G401 (cell line): ENCODE measurements at places on chromosomes 11 and 22. TPM values are rescaled to one million over a fixed set of nuclear protein-coding genes. Genes with fewer than 3 reads are reported as not detected.
A peak's percentile ranks its signal among the peaks of the same experiment; 100 is the strongest.

DNA sequence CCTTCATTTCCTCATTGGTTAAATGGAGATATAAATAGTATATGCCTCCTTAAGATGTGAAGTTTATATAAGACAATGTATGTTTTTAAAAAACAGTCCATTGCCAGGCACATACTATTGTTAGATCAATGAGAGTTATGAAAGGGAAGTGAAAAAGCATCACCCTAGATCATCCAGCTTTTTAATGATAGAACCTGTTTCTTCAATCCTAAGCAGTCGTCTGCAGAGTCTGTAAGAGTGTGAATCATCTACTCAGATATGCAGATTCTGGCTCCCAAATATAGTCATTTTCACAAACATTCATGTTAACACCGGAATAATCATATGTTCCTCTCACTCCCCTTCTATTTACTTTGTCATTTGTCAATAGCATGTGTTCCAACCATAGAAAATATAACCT, 65.3 kb upstream of the SLN start:
- DNase-seq, result no peak

GRCh38 chr11:77602381-77603088, 12.8 kb downstream of the AQP11 start:
- no peak for DNase-seq

- DNase-seq, result no peak
These were observed 447.1 kb downstream of the TBC1D22A start for GRCh38 chr22:47209547-47210023.

GRCh38 chr11:17762309-17762974, 27.9 kb downstream of the KCNC1 start:
- DNase-seq, result no peak

DNA sequence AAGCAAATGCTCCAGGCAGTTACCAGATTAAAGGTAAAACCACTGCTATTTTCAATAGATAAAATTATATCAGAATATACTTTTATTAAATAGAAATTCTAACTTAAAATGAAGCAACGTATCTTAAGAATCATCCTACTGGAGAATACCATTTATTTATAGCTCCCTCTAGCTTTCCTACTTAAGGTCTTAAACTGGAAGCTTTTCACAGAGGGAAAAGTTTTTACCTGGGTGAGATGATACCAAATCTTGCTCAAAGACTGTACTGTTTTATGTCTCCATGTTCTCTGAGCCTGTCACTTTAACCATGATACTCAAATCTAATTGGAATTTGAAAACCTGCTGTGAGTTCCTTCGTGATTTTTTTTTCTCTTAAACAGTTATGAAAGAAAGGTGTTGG, 291.8 kb downstream of the AASDHPPT start:
- DNase-seq, result no peak

DNA sequence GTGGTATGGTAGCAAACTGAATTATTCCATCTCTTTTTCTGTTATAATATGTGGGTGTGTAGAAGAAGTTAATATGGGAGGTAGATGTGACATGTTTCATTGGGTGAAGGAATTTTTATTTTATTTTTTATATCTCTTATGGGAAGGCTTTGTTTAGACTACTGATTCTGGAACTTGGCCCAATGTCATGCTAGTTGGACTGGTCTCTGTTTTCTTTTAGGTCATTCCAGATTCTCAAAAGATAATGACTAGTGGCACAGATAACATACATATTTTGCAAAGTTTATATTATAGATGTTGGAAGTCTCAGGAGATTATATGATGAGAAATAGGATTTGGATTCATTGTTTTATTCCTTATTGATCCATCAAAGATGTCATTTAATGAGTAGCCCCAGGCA, 1.3 kb upstream of the OOSP3 start:
- DNase-seq, result no peak

- no peak for DNase-seq
These were observed 52.8 kb upstream of the SLC35C1 start for GRCh38 chr11:45752106-45752505.

- DNase-seq, result no peak
These were observed 25.0 kb downstream of the PPFIBP2 start for GRCh38 chr11:7538466-7539454.

DNA sequence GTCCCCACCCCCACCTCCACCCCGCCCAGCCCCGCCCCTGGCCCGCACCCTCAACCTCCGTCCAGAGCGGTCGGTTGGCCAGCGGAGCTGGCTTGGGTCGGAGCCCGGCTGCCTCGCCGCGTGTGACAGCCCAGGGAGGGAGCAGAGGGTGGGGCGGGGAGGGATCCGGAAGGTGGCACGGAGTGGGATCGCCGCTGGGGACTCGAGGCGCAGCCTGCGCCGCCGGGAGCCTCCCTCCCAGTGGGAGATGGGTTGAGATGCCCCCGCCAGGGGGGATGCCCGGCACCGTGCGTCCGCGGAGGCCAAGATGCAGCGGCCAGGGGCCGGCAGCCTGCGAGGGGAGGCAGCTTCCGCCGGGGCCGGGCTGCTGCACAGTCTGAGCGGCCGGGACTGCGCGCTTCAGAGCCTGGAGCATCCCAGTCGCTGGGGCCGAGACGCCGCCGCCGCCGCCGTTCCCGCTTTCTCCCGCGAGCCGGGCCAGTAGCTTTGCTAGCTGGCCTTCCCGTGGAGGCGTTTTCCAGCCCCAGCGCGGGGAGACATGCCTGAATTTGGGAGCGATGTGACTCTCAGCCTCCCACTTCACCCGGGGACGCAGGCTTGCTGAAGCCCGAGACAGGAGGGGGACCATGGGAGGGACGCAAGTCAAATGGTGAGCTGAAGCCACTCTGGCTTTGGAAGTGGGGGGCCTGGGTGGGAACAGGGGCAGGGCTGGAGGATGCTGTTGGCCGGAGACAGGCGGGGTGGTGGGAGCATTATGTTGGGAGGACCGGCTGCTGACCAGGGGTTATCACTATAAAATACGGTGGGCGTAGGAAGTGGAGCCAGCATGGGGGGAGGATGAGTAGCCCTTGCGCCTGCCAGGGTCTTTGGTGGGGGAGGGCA, 40.2 kb downstream of the DIXDC1 start:
- DNase-seq, result peak; percentile 59

- DNase-seq, result no peak
These were observed 247.7 kb downstream of the DDX10 start for GRCh38 chr11:108912581-108912980.

- no peak for DNase-seq
These were observed 56.3 kb downstream of the DGCR2 start for GRCh38 chr22:19065929-19066328.

DNA sequence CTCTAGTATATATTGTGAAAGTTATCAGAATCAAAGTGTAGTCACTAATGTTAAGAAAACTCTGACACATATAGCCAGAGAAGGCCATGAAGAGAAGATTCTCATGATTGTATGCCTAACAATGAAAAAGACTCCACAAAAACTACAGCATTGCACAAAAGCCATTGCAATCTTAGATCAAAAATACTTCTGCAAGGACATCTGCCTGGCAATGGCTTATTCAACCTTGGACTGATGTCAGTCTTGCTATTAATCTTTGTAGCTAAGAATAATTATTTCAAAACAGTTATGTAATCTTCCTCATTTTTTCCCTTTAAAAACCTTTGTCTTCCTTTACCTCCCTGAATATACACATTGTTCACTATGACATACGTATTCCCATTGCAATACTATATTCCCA, 55.3 kb upstream of the SLC36A4 start:
- no peak for DNase-seq

- DNase-seq, result no peak
These were observed 27.5 kb upstream of the OR10G7 start for GRCh38 chr11:124068601-124069110.

DNA sequence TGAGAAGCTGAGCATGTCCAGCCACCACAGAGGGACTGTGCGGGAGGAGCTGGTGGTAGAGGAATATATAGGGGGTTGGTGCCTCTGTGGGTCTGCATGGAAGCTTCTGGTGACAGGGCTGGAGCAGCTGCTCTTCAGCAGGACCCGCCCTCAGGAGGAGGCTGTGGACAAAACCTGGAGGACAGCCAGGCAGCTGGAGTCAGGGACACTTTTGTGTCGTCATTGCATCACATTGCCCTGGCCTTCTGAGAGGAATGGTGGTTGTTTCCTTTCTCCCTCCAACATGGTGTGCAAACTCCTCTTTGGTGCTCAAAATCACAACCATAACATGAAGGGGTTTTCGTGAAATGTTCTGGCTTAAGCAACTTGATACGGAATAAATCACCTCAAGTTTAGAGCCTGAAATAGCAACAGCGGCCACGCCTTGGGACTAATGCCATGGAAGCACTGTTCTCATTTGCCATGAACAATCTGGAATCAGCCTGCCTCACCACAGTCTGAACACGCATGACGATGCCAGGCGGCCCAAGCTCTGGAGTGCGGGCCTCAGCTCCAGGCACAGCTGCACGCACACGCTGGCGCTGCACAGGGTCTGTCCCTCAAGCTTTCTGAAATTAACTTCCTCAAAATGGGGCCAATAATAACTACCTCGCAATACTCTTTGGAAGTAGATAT, 17.1 kb upstream of the CSRP3 start:
- DNase-seq, result no peak

- DNase-seq, result no peak
These were observed 50.6 kb downstream of the WNT11 start for GRCh38 chr11:76155500-76156227.

DNA sequence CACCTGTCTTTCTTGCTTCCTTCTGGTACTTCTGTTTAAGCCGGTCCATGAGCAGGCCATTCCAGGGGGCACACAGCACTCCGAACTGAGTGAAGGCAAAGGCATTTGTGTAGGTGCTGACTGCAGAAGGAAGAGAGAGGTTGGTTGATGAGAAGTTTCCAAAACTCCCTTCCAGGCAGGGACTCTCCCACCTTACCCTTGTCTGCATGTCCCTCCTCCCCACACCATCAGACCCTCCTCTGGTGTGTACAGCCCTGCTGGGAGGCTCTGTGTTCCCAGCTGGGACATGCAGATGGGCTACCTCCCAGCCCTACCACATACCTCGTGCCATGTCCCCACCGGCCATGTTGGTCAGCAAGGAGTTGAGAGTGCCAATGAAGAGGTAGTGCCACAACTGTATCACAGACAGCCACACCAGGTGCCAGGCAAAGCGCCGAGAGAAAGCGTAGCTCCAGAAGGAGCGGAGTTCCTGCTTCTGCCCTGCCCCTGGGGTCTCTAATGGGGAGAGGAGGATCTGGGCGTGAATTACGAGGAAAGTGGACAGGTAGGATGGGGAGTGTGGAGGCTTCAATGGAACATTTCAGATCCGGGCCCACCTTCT, 12.2 kb downstream of the SLC43A3 start:
- no peak for DNase-seq

DNA sequence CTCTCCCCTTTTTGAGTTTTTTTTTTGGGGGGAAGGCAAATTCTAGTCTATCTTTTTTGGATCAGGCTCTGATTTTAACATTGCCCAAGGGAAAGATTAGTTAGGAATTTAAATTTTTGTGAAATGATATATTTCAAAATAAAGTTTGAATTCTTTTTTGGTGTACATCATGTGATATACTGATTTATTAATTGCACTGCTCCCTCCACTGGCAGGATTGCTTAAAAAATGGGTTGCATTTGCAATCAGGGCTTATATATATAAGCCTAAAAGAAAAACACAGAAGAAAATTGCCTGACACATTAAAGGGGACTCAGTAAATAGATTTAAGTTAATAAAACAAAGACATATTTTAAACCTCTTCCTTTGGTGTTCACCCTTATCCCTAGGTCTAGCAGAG, 1.2 kb downstream of the DYNC2H1 start:
- DNase-seq, result no peak

DNA sequence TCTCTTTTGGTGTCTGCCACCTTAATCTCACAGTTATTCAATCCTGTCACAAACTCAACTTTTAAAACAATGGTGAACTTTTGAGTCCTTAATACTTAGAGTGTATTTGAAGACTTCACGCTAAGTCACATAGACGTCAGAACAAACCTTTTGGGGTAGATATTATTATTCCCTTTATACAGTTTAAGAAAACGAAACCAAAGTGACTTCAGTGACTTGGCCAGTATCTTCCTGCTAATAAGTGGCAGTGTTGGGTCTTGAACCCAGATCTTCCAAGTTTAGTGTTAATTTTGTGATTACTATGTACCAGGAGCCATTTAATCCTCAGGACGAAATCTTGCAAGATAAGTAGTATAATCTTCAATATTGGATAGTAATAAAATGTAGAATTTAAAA, 691 bp downstream of the CEP295 start:
- DNase-seq, result no peak

DNA sequence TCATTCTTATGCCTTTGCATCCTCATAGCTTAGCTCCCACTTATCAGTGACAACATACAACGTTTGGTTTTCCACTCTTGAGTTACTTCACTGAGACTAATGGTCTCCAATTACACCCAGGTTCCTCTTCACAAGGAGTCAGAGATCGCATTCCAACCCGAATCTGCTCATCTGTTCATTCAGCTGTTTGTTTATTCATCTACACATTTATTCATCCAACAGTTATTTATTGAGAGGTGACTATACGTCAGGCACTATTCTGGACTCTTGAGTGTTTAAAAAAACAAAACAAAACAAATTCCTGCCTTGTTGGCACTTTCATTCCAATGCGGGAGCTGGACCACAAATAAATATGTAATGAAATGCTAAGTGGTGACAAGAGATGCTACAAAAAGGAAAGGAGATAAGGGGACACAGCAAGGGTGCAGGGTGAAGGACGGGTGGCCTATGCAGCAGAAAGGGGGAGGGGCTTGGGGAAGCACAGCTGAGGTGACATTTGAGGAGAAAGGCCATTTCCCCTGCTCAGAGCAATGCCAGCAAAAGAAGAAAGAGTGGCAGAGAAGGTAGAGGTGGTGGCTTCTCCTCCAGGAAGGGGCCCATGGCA, 393.8 kb upstream of the SYN3 start:
- no peak for DNase-seq

GRCh38 chr11:122721964-122722266, 66.4 kb downstream of the UBASH3B start:
- DNase-seq, result no peak

GRCh38 chr11:115613986-115614632, 109.9 kb upstream of the CADM1 start:
- DNase-seq, result no peak

Gene ALX4
- 34.2 and 44.2 TPM in 2 replicates for total RNA-seq

Gene MPZL2
- not detected in 2 replicates for total RNA-seq

Gene OR52I2
- total RNA-seq, result not detected in 2 replicates

Gene PRG3
- not detected in 2 replicates for total RNA-seq

Gene H19
- total RNA-seq, result 17.0 and 19.9 TPM in 2 replicates

Gene SMTN
- total RNA-seq, result 27.9 and 38.9 TPM in 2 replicates

Gene BBOX1
- not detected in 2 replicates for total RNA-seq

Gene OR56A1
- total RNA-seq, result not detected in 2 replicates

Gene CLDN5
- not detected in 2 replicates for total RNA-seq

Gene PKP3
- total RNA-seq, result 1.1 and 7.9 TPM in 2 replicates
